ENCODE measurements at places on chromosomes 2 and 18.

- DNase-seq = no peak
These were observed 49.9 kb downstream of the MYO1B start for GRCh38 chr2:191295088-191295487.

DNA sequence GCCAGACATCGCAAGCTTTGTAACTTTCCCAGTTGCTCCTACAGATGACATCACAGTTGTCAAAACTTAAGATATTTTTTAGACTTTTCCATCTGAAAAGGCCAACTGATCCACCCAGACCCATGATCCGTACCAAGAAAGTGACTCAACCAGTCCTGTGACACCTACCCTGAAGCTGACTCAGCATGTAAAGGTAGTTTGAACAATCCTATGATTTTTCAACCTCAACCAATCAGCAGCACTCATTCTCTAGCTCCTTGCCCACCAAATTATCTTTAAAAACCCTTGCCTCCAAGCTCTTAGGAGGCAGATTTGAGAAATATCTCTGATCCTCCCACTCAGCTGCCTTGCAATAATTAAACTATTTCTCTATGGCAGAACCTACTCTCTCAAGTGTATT is 1686.7 kb upstream of the LRRTM1 start:
- DNase-seq = no peak

- DNase-seq = no peak
These were observed 131.1 kb upstream of the ZSWIM2 start for GRCh38 chr2:186980117-186980442.

- no peak for DNase-seq
These were observed 12.4 kb upstream of the IFIH1 start for GRCh38 chr2:162330881-162331280.

GRCh38 chr2:53452400-53452799 is 315.2 kb upstream of the CHAC2 start:
- no peak for DNase-seq

Data from thoracic aorta (tissue), 2 donors.